ENCODE measurements at places on chromosomes 5 and 9.

GRCh38 chr9:7289773-7290172 is 509.8 kb downstream of the DMAC1 start:
- DNase-seq: no peak

DNA sequence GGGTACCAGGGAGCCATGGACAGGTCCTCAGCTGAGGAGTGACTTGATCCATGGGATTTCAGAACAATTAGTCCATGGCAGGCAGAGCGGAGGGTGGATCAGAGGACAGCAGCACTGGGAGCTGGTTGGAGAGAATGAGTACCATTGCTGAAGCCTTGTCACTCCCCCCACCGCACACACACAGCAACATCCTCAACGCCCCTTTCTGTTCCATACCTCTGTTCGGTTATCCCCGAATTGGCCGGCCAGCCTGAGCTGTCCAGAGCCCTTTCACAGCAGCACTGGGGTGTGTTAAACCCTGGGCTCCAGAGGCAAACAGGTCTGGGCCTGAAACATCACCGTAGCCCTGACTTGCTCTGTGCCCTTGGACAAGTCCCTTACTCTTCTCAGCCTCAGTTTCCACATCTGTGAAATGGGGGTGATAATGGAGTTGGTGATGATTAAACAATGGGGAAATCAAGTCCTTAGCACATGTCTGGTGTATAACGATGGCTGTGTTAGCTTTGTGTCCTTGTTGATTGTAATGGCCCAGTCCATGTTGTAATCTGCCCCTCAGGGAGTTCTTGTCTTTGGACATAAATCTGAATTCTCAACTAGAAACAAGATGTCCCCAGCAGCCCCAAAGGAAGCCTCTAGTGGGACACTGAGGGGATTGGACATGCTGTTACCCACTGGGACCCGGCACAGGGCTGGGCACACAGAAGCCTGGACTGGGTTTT is 16.9 kb downstream of the GSN start:
- no peak for DNase-seq

GRCh38 chr5:74798977-74799911 is 32.2 kb downstream of the NSA2 start:
- DNase-seq: peak; percentile 46

DNA sequence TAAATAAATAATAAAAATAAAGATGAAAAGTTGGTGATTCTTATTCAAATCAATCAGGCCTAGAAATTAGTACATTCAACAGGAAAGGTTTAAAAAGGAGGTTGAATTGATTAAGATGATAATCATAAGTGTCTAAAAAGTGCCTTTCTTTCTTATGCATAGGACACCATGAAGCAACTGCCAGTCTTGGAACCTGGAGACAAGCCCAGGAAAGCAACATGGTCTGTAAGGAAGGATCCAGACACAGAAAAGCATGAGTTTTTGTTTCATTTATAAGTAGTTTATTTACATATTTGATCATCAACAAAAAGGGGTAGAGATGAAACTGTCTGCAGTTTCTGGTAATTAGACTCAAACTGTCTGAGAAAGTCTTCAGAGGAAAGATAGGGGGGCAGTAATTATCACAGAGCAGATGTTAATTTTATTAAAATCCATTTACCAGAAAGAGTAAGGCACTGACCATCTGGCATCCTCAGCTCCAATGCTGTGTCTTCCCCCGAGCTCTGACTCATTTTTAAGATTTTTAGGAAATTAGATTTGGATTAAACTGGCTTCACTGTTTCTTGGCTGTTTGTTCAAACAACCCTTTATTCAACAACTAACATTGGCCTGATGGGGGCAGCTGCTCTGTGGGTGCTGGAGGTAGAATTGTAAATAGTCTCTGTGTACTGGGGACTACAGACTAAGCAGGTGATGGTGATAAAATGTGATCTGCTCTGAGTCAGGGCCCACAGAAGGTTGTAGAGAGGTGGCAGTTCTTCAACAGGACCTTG is 2.7 kb downstream of the RABEPK start:
- no peak for DNase-seq

- no peak for DNase-seq
These were observed 187.4 kb downstream of the ERCC6L2 start for GRCh38 chr9:96062854-96063253.

Data from fibroblast of lung (primary cell).